ENCODE measurements at places on chromosomes 5 and 9.

DNA sequence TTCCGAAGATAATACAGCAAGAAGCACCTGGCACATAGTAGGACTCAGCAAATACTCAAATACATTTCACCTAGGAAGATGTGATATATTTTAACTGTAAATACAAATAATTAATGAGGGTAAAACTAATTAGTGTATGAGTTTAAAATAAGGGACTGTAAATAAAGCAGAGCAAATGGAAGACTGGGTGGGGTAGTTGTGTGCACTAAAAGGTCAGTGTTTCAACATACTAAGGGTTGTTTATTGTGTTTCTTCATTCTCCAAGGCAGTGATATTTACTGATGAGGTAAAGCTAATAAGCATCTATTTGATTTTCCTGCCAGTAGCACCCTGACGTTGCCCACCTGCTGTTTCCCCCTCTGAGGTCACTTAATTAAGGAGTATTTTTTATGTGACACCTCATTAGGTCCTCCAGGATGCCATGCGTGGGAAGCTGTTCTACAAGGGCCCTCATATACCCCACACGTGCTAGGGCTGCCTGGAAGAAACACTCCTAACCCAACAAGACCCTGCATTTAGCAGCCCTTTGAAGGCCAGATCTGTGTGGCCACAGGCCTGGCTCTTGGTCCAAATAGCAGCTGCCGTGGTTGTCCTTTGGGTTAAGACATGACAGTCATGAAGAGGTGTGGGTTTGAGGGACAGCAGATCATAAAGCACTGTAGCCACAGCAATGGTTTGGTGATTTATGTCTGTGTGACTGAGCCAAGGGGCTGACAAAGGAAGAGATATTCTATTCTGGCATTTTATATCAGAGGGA is 97.5 kb upstream of the RPS23 start:
- DNase-seq = no peak

DNA sequence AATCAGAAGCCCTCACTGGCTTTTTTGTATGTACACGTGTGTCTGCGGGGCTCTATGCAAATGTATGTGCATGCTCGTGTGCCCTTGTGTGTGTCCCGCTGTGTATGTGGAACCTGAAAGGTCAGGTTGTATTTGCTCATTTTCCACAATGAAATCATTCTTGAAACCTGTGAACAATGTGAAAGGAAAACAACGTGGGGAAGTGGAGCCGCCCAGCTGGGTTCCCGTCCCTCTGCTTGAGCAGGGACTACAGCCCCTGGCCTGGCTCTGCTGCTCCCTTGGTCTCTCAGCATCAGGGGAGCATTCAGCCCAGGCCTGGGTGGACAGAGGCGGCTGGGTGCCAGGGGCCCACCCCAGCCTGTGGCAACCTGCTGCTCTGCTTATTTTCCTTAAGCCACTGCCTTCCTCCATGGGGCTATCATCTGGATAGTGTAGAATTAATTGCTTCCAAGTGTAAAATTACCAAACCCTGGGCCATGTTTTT is 3.0 kb downstream of the ECSCR start:
- no peak for DNase-seq

DNA sequence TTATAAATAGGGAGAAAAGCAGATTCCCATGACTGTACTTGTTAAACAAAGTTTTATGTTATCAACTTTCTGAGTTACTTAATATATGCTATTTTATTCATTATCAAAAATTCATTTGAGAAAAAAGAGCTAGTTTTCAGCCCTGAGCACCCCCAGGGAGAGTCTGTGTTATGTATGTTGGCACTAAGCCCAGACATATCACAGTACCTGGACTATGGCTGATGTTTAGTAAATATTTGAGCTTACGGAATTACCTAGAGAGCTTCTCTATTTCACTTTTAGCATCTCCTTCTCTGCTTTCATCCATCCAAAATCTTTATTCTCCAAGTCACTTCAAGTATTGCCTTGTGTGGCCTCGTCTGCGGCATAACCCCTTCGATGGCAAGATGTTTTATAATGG is 225.9 kb upstream of the PCSK5 start:
- no peak for DNase-seq

DNA sequence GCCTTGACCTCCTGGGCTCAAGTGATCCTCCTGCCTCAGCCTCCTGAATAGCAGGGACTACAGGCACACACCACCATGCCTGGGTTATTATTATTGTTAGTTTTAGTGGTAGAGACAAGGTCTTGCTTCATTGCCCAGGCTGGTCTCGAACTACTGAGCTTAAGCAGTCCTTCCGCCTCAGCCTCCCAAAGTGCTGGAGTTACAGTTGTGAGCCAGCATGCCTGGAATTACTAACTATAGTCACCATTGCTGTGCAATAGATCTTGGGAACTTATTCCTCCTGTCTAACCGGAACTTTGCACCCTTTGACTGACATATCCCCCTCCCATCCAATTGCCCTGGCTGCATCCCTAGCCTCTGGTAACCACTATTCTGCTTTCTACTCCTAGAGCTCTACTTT is 3.4 kb downstream of the FAM151B start:
- no peak for DNase-seq

DNA sequence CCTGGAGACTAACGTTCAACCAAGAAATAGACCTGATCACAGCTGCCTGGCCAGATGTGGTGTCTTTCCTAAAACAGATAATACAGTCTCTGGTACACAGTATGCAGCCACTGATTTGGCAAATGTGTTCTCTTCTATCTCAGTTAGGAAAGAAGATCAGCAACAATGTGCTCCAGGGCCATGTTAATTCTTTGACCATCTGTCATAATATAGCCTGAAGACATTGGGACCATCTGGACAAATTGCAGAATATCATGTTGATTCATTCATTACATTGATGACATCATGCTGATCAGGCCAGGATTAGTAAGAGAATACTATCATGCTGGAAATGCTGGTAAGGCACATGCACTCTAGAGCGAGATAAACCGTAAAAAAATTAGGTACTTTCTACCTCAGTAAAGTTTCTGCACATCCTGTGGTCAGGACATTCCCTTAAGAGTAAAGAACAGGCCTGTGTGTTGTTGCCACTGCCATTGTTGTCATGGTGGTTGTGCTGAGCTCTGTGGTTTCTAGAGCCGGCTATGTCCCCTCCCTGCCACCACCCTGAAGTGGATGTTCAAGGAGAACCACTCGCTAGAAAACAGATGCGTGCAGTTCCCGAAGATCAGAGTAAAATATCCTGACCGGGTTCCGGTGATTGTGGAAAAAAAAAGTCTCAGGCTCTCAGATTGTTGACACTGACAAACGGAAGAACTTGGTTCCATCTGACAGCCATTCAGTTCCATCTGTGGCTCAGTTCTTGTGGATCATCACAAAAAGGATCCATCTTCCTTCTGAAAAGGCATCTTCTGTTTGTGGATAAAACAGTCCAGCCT is 6.4 kb upstream of the JMY start:
- no peak for DNase-seq

DNA sequence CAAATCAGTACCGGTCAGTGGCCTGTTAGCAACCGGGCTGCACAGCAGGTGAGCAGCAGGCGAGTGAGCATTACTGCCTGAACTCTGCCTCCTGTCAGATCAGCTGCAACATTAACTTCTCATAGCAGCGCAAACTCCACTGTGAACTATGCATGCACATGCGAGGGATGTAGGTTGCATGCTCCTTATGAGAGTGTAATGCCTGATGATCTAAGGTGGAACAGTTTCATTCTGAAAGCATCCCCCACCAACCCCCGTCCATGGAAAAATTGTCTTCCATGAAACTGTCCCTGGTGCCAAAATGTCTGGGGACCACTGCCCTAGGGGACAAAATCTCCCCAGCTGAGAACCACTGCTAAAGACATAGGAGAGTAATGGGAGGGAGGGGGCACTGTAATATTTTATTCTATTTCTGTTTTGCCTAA is 51.1 kb downstream of the P4HA2 start:
- no peak for DNase-seq

DNA sequence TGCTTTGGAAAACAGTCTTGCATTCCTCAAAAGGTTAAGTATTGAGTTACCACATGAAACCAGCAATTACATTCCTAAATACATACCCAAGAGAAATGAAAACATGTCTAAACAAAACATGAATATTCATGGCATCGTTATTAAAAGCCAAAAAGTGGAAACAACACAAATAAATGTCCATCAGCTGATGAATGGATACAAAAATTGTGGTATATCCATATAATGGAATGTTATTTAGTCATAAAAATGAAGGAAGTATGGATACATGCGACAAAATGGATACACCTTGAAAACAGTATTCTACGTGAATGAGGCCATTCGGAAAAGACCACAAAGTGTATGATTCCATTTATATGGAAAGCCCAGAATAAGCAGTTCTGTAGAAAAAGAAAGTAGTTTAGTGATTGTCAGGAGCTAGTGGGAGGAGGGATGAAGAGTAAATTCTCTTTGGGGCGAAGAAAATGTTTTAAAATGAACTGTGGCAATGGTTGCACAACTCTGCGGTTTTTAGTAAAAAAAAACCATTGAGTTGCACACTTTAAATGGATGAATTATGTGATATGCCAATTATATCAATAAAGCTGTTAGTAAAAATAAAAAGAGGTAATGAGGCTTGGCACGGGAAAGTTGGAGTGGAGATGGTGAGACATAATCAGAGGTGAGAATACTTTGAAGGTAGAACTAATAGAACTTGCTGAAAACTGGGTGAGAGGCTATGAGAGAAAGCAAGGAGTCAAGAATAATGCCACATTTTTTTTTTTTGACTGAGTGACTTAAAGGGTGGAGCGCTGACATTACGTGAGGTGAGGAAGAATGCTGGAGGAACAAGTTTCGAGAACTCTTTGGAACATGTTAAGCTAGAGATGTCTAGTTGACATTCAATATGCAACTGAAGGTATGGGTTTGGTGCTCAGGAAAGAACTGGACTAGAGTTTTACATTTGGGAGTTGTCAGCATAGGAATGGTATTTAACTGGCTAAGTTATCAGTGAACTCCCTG is 194.9 kb upstream of the ZNF608 start:
- DNase-seq = no peak

- DNase-seq = no peak
These were observed 43.6 kb downstream of the SEMA5A start for GRCh38 chr5:9502050-9502834.

DNA sequence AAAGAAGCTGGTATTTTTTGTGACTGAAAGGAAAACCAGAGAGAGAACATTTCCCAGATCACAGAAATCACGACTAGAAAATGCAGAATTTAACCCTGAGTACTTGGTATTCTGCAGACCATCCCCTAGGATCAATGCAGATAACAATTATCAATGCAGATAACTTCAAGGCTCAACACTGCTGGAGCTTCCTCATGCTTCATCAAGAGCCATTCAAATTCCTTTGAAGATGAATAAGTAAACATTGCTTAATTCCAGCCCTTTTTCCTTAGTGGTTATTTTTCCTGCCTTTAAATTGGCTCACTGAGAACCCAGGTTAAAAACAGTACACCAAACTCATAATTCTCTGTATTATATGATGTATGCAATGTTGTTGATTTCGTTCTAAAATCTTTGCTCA is 370.1 kb upstream of the TLE4 start:
- no peak for DNase-seq

DNA sequence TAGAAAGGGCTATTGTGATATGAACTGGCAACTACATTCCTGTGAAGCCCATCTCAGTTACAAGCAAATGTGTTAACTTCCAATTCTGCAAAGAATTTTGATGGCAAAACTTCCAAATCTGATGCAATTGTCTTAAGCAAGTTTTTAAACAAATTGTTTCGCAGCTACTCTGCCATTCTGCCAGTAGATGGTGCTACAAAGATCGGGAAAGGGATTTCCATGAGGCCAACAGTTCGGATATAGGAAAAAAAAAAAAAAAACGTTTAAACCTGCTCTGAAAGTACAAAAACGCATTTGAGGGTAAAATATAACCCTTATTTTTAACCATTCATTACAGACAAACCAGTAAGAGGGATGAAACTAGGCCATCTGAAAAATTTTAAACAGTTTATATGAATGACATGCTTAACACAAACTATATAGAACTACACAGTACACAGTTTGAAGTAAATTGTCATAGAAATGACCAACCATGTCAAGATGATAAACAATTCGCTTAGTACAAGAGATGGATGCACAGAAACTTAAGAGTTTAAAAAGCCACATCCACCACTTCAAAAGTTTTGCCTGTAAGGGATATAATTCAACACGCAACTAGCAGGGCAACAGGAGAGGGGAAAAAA is 2.2 kb downstream of the HNRNPA0 start:
- no peak for DNase-seq

GRCh38 chr5:135944967-135945560 is 9.7 kb downstream of the LECT2 start:
- DNase-seq = no peak

DNA sequence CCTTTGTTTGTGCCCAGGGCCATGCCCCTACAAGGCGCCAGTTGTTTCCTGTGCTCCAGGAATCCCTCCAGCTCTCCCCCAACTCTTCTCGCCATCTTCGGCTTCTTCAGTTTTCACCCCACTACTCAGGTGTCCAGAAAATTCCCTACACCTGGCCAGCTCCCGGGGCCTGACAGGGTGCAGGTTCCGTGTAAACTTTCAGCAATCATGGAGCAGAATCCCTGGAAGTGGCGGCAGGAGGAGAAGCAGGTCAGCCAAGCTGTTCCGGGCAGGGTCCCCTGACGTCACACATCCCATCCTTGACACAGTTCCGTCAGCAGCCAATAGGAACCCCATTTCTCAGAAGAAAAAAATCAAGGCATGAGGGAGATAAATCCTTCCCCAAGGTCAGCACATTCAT is 12.2 kb upstream of the ADGRD2 start:
- no peak for DNase-seq

- no peak for DNase-seq
These were observed 463.8 kb downstream of the TLE1 start for GRCh38 chr9:81225596-81225995.

DNA sequence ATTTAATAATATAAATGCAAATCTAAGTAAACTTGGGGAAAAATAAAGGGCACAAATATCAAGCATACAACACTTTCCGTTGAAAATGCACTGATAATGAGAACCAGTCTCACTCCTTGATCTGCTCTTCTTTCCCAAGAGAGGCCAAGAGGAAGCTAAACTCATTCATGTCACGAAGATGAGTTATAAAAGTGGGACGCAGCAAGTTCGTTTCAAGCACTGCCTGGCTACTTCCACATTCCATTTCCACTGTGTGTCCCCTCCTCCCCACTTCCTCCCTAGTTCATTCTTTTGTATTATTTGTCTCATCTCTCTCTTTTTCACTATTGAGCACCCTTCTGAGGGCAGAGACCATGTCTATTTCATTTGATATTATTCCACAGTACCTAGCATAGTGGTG is 158.1 kb downstream of the SLC24A2 start:
- no peak for DNase-seq

Measured in activated CD4-positive, alpha-beta T cell treated with anti-CD3 and anti-CD28 coated beads for 24 hours (primary cell).